Astrocyte (in vitro differentiated cells and primary cell): ENCODE measurements at places on chromosomes 7 and 10.

DNA sequence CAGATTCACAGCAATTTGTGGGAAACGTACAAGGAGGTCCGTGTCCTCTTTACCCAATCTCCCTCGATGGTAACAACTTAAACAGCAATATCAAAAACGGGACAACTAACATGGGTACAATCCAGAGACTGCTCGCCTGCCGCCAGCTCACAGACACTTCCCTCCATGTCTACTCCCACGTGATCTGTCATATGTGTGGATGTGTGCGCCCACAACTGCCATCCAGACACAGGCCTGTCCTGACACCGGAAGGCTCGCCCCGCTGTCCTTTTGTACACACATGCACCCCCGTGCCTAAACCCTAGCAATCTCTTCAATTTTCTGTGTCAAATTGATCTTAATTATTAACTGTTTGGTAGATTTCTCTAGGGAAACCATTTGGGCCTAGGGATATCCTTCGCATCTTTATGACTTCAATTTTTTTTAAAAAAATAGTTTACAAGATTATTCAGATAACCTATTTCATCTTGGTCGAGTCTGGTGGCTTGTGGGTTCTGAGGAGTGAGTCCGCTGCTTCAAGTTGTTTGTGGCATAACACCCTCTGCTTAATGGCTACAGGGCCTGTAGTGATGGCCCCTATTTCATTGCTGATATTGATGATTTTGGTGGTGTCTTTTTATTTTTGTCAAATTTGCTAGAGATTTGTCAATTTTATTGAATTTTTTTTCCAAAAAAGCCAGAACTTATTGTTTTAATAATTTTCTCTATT lies 260.6 kb downstream of the MAD1L1 start:
- no peak for DNase-seq

- DNase-seq, result no peak
These were observed 65.4 kb downstream of the FAM204A start for GRCh38 chr10:118276727-118277126.

GRCh38 chr7:113374955-113375354 lies 256.6 kb upstream of the SMIM30 start:
- DNase-seq, result no peak

- no peak for DNase-seq
These were observed 47.0 kb upstream of the RPA3 start for GRCh38 chr7:7765422-7765821.

DNA sequence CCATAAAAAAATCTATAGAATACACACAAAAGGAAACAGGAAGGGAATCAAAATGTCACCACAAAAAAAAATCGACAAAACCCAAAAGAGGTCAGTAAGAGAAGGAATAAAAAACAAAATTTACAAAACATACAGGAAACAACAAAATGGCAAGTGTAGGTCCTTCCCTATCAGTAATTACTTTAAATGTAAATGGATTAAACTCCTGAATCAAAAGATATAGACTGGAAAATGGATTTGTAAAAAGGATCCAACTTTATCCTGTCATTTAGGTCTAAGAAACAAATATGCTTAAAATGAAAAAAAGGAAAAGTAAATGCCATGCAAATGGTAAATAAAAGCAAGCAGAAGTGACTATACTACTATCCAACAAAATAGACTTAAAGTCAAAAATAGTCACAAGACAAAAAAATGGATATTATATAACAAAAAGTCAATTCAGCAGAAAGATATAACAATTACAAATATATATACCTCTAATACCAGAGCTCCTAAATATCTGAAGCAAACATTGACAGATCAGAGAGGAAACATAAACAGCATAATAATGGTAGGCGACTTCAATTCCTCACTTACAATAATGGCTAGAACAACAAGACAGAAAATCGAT lies 2.0 kb downstream of the OR13A1 start:
- DNase-seq, result no peak

- DNase-seq, result no peak
These were observed 52.9 kb downstream of the BAMBI start for GRCh38 chr10:28730031-28730778.

- DNase-seq, result no peak
These were observed 308.2 kb downstream of the PPP1R3A start for GRCh38 chr7:113610572-113610971.

- no peak for DNase-seq
These were observed 224.8 kb downstream of the BBS9 start for GRCh38 chr7:33354201-33354600.

GRCh38 chr10:102815790-102816549 lies 21.2 kb downstream of the CYP17A1 start:
- DNase-seq, result peak; percentile 93

- DNase-seq, result no peak
These were observed 19.9 kb upstream of the FMC1 start for GRCh38 chr7:139321071-139321745.

DNA sequence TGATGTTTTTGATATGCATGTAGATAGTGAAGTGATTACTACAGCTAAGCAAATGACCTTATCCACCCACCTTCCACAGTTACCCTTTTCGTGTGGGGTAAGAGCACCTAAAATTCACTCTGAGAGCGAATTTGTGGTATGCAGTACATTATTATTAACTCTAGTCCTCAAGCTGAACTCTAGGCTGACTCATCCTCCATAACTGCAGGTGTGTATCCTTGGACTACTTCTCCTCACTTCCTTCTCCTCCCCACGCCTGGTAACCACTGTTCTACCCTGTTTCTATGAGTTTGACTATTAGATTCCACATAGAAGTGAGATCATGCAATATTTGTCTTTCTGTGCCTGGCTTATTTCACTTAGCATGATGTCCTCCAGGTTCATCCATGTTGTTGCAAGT lies 484.6 kb downstream of the GATA3 start:
- peak; percentile 7 for DNase-seq

- DNase-seq, result peak; percentile 27
These were observed 151.5 kb downstream of the DNAJB6 start for GRCh38 chr7:157488281-157488680.

GRCh38 chr7:85160223-85160622 lies 26.6 kb downstream of the SEMA3D start:
- peak; percentile 58 for DNase-seq

DNA sequence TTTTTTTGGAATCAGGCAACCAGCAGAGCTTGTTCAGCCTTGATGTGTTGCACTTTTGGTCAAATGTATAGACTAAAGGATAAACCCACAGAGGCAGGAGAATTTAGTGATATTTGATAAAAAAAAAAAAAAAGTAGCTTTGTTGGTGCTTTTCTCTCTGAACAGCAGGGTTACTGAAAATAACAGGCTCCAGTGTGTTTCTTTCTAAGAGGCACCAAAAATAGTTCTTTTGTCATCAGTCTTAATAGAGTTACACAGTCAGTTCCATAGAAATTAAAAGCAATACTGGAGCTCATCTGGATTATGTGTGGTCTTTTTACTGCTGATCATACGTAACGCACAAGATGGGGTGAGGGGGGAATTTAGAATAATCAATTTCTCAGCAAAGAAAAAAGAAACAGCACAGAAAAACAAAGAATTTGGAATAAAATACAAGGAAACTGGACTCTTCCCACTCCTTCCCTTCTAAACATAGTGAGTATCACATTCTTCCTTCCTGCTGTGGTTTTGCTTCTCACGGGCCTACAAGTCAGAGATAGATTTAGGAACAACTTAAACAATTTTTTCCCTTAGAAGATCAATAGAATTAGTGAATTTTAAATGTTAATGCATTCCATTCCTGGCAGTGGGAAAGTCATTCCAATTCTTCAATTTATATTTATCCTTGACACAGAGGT lies 178.8 kb upstream of the AKR1E2 start:
- DNase-seq, result peak; percentile 53
